GM18507 (cell line): ENCODE measurements at places on chromosomes 12 and 14.

DNA sequence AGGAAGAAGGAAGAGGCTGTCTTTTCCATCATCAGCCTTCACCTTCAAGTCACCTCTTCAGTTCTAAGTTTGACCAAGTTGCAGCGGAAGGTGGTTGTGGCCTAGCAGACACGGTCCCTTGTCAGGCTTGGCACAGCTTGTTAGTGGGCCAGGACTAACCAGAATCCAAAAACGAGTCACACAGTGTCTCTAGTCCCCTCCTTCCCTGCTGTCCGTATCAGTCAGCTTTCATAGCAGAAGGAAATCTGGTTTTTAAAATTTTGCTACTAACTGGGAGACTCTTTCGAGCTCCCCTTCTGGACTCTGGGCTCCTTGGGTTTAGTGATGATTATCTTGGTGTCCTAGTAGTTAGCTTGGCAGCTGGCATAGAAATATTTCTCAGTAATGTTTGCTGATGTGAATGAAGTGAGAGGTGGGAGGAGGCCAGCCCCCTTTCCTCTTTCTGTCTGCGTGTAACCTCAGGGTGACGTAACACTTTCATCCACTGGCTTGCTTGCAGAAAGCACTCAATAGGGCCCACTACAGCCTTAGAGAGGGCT lies 3.8 kb downstream of the ETV6 start:
- DNase-seq: no peak

GRCh38 chr12:31807773-31808097 lies 78.9 kb upstream of the AMN1 start:
- DNase-seq: no peak

- DNase-seq: no peak
These were observed 182.3 kb downstream of the PELI2 start for GRCh38 chr14:56300495-56300894.

DNA sequence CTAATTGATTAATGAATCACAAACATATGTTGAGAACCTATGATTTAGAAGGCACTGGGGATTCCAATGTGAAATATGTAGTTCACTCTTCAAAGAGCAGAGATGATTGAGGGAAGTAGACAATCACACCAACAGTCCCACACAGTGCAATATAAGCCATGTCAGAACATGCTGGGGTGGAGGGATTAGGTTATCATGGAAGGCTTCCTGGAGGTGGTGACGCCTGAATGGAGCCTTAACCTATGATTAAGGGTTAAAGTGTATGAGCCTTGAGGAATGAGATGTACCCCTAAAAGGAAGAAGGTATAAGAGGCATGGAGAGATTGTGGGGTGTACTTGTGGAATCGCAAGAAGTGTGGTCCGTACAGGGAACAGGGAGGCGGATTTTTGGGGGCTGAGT lies 31.3 kb downstream of the ERH start:
- DNase-seq: no peak
